Transverse colon (tissue), 4 donors: ENCODE measurements at places on chromosomes 3 and 15. TPM values are rescaled to one million over a fixed set of nuclear protein-coding genes. Genes with fewer than 3 reads are reported as not detected.
A peak's percentile ranks its signal among the peaks of the same experiment; 100 is the strongest.

- no peaks in the 10 kb centered on the region for H3K36me3 ChIP-seq
- no peaks in the 10 kb centered on the region for H3K27me3 ChIP-seq
- DNase-seq = no peak
- H3K4me1 ChIP-seq = peaks cover 5% of the 10 kb centered on the region
- no peak overlapping the region for H3K27ac ChIP-seq
These were observed 27.8 kb downstream of the CFAP161 start for GRCh38 chr15:81161851-81162250.

DNA sequence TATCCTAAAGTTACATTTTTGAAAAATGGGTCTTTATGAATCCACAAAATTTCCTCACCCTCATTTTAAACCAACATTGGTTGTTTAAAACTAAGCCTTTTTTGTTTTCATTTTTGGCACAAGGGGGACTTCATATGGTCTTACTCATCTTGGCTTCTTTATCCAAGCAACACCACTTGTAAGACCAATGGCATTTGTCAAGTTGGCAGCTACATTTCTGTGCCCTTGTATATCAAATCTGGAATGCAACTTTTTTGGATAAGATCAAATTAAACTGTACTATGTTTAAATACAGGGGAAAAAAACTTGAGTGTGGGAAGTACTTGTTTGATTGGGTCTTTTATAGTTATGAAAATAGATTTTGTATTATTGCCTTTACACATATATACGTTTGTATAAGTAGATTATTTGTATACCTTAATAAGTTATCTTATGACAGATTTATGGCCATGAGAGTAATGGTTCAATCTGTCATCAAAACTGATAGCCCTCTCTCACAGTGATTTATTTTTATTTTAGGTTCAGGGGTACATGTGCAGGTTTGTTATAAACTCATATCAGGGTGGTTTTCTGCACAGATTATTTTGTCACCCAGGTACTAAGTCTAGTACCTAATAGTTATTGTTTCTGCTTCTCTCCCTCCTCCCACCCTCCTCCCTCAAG is 43.4 kb downstream of the GPR160 start:
- H3K36me3 ChIP-seq = peaks cover 32% of the 10 kb centered on the region
- peaks cover 12% of the 10 kb centered on the region for H3K4me1 ChIP-seq

GRCh38 chr3:149226776-149227175 is 5.1 kb upstream of the CP start:
- H3K4me1 ChIP-seq = peaks cover 6% of the 10 kb centered on the region
- H3K27ac ChIP-seq = no peak overlapping the region
- H3K4me3 ChIP-seq = no peak overlapping the region
- H3K27me3 ChIP-seq = no peaks in the 10 kb centered on the region
- no peak for DNase-seq

- DNase-seq = no peak
- H3K36me3 ChIP-seq = no peaks in the 10 kb centered on the region
- H3K4me3 ChIP-seq = no peak overlapping the region
- no peaks in the 10 kb centered on the region for H3K27me3 ChIP-seq
- no peaks in the 10 kb centered on the region for H3K4me1 ChIP-seq
These were observed 202.0 kb downstream of the SHQ1 start for GRCh38 chr3:72646263-72646662.

DNA sequence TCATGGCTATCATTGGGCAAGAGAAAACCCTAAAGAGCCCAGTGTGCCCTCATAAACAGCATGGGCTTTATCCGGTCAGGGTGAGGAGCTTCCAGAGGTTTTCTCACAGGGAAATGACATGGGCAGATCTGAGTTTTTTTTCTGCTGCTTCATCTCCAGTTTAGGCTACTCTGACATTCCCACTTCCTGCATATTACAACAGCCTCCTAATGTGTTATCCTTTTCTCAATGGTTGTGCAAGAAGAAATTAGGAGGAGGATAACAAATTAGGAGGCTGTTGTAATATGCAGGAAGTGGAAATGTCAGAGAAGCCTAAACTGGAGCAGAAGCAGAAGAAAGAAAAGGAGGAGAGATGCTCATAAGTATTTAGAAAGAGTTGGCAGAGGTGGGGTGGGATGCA is 175.6 kb downstream of the MTHFS start:
- no peak overlapping the region for H3K27ac ChIP-seq
- DNase-seq = no peak
- no peaks in the 10 kb centered on the region for H3K36me3 ChIP-seq
- no peak overlapping the region for H3K4me3 ChIP-seq

- H3K36me3 ChIP-seq = no peaks in the 10 kb centered on the region
- H3K27me3 ChIP-seq = no peaks in the 10 kb centered on the region
- no peak for DNase-seq
- H3K4me1 ChIP-seq = no peaks in the 10 kb centered on the region
- H3K27ac ChIP-seq = no peak overlapping the region
- H3K4me3 ChIP-seq = no peak overlapping the region
These were observed 20.0 kb downstream of the BCHE start for GRCh38 chr3:165817160-165817709.

DNA sequence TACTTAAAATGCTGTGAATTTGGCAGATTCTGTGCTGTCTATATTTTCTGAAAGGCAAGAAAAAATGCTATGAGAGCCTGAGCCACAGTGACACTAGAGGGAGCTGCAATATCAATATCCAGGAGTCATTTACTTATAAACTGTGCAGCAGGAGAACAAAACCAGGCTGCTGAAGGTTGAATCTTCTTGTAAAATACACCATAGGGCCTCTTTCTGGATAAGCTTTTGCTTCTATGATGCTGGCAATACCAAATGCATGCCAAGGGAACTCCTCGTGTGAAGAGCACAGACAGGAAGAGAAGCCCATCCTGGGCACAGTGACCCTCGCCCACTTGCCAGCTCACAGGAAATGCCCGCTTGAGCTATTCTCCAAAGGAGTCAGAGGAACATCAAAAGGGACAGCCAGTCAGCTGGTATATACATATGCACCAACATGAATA is 48.0 kb upstream of the TSPAN3 start:
- H3K36me3 ChIP-seq = no peaks in the 10 kb centered on the region
- DNase-seq = peak; percentile 38
- H3K4me3 ChIP-seq = no peak overlapping the region
- no peaks in the 10 kb centered on the region for H3K4me1 ChIP-seq

GRCh38 chr3:48918388-48919214 is at the start of gene ARIH2:
ARIH2 (plus strand) TSS chr3:48918842; CDS start chr3:48927559, 8,717 bp downstream.
- H3K27ac ChIP-seq = peak within 1 kb of the TSS; percentile 99
- H3K4me3 ChIP-seq = peak within 1 kb of the TSS; percentile 85
- H3K36me3 ChIP-seq = peaks cover 14% of the 10 kb centered on the region

DNA sequence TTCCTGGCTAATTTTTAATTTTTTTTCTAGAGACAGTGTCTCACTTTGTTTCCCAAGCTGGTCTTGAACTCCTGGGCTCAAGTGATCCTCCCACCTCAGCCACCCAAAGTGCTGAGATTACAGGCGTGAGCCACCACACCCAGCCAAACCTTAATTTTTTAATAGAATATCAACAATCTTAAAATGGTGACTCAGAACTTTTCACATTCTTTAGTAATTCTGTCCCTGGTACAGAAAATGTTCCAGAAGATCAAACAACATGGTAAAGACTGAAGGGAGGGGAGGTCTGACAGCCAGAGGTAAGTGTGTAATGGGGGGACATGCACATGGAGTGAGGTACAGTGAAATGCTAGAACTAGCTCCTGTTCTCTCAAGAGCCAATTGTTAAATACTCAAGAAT is 38.2 kb downstream of the DNAH12 start:
- H3K27me3 ChIP-seq = no peaks in the 10 kb centered on the region
- no peak overlapping the region for H3K4me3 ChIP-seq
- no peak for DNase-seq
- no peak overlapping the region for H3K27ac ChIP-seq

- no peaks in the 10 kb centered on the region for H3K4me1 ChIP-seq
- no peaks in the 10 kb centered on the region for H3K27me3 ChIP-seq
- peaks cover 25% of the 10 kb centered on the region for H3K36me3 ChIP-seq
- no peak overlapping the region for H3K4me3 ChIP-seq
- no peak overlapping the region for H3K27ac ChIP-seq
- DNase-seq = no peak
These were observed 57.5 kb upstream of the SIN3A start for GRCh38 chr15:75508840-75509532.

The STRIT1 gene
- 2.5 TPM for total RNA-seq

The TTLL3 gene
- 47.4 TPM for total RNA-seq

The HYKK gene
- total RNA-seq = 4.5 TPM

The USP13 gene
- 3.0 TPM for total RNA-seq
